ENCODE measurements at places on chromosomes 2 and 18.
A peak's percentile ranks its signal among the peaks of the same experiment; 100 is the strongest.

GRCh38 chr2:37912056-37912455, 13.0 kb upstream of the RMDN2 start:
- DNase-seq: no peak

DNA sequence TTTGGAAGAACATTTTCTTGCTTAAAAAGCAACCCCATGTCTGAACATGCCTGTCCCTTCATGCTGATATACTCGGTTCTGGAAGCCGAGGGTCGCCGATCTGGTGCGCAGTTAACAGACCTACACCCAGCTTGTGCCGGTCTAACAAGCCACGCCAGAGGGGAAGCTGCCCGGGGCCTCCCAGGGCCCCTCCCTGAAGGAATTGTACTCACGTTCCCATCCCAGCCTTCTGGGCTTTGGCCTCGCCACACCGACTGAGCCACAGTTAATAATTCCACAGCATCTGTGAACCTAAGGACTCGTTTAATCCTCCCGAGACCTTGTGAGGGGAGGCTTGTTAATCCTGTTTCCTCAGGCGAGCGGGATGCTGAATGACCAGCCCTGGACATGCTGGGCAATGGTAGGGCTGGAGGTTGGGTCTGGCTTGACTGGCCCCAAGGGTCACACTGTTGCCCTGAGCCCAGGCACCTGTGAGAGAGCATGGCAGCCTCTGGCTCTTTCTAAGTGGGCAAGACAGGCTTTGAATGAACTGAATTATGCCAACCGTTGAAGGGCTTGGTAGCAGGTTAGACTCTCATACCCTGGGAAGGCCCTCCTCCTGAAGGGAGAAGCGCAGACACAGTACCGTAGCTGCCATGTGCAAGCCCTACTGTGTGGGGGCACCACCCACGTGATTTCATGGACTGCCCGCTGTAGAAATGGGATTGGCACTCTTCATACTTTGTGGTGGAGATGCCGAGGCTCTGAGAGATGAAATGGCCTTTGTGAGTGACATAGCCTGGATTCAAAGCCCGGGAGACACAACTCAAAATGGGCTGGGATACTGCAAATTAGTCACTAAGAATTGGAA, 27.9 kb upstream of the ODC1 start:
- DNase-seq: no peak

- DNase-seq: no peak
These were observed 6.9 kb upstream of the CTDP1 start for GRCh38 chr18:79672490-79673276.

GRCh38 chr18:41326311-41326710, 628.7 kb upstream of the PIK3C3 start:
- no peak for DNase-seq

- no peak for DNase-seq
These were observed 672.2 kb upstream of the CELF4 start for GRCh38 chr18:38237796-38238195.

- no peak for DNase-seq
These were observed 256.0 kb downstream of the AFF3 start for GRCh38 chr2:99886418-99886817.

DNA sequence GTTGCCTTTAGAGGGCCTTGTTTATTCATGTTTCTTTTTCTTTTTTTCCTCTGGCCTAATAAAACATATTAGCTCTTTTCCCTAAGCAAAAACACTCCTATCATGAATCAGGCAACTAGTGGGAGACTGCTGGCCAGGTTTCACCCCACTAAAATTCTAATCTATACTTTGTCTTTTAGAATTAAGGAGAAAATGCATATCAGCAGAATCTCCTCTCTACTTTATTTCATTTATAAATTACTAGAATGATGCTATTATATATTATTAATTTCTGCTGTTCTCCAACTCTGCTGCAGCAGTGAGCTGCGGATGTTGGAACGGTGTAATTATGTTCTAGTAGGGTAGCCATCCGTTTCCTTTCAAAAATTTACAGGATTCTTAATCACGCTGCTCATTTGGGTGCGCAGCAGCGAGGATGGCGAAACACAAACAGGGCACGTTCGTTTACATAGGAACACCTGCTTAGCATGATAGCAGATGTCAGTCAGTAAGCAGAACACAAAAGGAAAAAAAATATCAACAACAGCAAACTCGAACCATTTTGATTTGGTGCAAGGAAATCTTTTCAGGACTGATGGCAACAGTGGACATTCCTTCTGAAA, 30.5 kb downstream of the ZEB2 start:
- no peak for DNase-seq

GRCh38 chr2:233084488-233084887, 24.3 kb downstream of the INPP5D start:
- DNase-seq: no peak

GRCh38 chr2:180722551-180723239, 257.7 kb upstream of the UBE2E3 start:
- DNase-seq: no peak

DNA sequence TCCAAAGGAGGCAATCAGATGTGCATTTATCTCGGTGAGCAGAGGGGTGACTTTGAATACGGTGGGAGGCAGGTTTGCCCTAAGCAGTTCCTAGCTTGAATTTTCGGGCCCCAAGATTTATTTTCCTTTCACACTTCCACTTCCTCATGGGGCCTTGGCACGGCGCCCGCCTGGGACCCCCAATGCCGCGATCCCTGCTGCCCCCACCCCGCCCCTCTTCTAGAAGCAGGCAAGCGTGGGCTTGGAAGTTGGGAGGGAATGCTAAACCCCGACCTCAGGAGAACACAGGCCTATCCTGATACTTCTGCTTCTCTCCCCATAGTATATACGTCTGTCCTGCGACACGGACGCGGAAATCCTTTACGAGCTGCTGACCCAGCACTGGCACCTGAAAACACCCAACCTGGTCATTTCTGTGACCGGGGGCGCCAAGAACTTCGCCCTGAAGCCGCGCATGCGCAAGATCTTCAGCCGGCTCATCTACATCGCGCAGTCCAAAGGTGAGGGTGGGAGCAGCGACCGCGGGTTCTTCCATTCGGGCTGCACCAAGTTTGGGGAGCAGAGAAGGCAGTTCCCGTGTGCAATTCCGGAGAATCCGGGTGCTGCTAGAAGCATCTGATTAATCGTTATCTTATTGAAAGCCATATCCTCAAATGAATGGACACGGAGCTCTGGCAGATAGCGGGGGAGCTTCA, 21.6 kb downstream of the TRPM8 start:
- no peak for DNase-seq

GRCh38 chr2:70035344-70035844, 51.9 kb upstream of the PCBP1 start:
- no peak for DNase-seq

DNA sequence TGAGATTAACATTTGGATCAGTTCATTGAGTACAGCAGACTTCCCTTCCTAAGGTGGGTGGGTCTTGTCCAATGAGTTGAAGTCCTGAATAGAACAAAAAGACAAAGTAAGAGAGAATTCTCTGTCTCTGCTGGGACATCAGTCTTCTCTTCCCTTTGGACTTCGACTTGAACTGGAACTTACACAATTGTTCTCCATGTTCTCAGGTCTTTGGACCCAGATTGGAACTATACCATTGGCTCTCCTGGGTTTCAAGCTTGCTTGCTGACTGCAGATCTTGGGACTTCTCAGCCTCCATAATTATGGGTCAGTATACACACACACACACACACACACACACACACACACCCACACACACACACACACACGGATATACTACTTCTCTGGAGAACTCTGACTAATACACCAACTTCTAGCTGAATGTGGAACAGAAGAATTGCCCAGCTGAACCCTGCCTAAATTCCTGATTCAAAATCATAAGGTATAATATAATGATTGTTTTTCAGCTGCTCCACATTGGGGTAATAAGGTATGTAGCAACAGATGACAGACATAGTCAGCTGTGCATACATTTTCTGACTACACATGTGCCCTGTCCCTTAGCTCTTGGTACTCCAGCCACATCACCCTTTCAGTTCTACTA, 214.0 kb downstream of the TGIF1 start:
- no peak for DNase-seq

DNA sequence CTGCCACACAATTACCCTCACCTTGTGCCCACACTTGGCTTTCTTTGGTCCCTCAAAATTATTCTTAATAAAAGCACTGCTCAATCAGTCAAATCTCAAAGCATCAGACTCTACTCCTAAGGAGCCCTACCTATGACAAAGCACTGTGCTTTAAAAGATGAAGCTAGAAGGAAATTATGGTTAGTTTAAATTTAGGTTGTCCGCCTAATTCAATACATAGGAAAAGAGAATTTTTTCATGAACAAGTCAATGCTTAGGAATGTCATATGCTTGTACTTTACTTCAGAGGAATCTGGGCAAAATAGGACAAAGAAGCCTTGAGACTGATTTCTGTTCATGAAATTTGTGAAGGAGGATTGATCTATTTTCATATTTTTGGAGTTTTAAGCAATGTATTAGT, 726.4 kb upstream of the CDH2 start:
- DNase-seq: no peak

DNA sequence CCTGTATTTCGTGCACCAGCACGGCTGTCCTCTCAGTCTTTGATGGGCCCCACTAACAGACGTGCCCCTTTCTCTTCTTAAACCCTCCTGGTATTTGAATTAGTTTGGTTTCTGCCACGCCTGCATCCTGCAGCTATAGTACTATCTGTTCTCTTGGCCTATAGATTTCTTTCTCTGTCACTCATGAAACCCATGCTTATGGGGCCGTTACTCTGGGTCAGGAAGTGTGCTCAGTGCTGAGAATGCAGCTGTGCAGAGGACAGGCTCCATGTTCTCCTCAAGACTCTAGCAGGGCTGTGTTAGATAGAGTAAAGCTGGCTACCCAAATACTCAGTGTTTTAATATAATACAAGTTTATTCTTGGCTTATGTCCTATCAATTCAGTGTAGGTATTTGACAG, 180.0 kb downstream of the INSIG2 start:
- DNase-seq: no peak

DNA sequence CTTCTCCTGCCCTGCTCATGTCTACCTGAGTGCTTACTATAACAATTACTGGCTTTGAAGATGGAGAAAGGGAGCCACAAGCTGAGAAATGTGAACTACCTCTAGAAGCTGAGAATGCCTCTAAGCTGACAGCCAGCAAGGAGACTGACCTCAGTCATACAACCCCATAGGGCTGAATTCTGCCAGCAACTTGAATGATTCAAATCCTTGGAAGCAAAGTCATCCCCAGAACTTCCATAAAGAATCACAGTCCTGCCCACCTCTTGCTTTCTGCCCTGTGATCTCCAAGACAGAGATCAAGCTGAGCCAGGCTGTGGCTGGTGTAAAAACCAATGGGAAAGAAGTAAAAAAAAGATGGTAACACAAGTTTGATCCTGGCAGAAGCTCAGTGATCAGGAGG, 288.2 kb upstream of the SPHKAP start:
- DNase-seq: no peak

- DNase-seq: no peak
These were observed 393.7 kb upstream of the FANCL start for GRCh38 chr2:58634653-58635370.

DNA sequence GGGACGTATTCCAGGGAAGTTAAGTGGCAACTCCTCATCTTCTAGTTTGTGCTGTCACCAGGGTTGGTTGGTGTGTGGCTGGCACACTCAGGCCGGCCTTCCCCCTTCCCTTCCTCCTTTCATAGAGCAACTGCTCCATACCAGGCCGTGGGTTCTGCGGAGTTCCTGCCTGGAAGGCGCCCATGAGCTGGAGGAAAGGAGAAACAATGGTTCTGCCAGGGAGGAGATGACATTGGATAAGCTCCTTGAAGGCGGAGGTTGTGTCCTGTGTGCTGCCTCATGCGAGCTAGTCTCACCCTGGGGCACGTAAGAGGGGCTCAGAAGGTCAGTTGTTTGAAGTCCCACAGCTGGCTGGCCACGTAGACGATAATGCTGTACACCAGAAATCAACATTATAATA, 19.2 kb downstream of the ASAP2 start:
- DNase-seq: no peak

DNA sequence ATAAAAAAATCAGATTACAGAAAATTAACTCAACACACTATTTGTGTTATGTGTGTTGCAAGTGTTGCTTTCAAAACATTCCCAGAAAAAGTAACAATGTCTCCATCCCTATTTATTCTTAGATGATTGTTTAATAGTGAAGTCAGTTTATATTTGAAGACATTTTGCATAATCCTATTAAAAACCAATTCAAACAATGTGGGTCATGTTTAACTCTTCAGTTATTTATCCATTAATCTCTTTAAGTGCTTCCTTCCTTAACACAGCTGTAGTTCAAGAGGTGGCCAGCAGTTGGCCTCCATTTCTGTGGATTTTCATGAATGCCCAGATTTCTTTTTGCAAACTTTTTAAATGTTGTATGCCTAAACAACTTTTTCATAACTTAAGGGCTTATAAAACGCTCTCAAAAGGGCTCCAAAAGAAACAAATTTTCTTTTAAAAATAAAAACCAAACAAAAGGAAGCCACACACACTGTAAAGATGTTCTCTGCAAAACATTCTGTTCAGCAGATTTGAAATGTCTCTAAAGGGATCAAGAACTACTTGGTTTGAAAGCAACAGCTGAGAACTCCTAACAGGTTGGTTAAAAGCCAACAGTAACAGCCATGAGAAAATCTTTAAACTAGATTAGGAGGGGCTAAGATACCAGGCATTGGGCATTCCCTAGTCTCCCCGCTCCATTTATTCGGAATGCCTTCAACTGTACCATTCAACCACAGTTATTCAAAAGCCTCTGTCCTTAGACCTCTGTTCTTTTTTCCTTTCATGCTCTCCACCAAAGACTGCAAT, 71.5 kb downstream of the THADA start:
- no peak for DNase-seq

- DNase-seq: no peak
These were observed 265.1 kb downstream of the SH3BP4 start for GRCh38 chr2:235216901-235217300.

DNA sequence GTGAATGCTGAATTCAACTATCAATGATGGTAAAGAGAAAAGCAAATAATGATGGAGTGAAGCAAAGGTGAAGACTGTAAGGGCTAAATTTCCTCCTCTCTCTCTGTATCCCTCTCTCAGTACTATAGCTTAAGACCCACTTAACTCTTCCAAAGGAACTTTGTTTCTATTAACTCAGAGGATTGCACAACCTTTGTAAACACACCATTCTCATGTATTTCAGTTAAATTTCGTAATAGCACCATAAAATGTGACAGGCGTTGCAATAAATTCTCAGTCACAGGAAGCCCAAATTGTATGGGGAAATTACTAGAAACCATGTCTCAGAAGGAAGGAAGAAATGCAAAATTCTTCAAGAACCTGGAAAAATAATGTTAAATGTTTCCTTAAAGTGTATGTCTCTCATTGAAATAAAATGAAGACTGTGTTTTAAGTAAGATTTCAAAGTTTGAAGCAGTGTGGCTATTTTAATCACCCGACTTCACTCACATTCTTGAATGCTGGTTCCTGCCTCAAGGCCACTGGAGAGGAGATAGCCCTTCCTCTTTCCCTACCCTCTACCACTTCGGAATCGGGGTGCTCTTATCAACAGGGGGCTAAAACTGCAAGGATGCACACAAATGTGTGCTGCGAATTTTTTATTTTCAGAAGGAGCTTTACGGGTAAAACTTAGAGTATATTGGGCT, 112.1 kb downstream of the FTCDNL1 start:
- DNase-seq: peak; percentile 39

- DNase-seq: no peak
These were observed 48.2 kb upstream of the TAF1B start for GRCh38 chr2:9795071-9795470.
